ENCODE measurements at places on chromosomes 6 and 20.

GRCh38 chr6:148231572-148231971 lies 111.1 kb upstream of the SASH1 start:
- no peak for DNase-seq

GRCh38 chr20:37311710-37312355 lies 22.4 kb downstream of the MANBAL start:
- no peak for DNase-seq

GRCh38 chr6:126380072-126380583 lies 40.2 kb downstream of the CENPW start:
- DNase-seq = no peak

DNA sequence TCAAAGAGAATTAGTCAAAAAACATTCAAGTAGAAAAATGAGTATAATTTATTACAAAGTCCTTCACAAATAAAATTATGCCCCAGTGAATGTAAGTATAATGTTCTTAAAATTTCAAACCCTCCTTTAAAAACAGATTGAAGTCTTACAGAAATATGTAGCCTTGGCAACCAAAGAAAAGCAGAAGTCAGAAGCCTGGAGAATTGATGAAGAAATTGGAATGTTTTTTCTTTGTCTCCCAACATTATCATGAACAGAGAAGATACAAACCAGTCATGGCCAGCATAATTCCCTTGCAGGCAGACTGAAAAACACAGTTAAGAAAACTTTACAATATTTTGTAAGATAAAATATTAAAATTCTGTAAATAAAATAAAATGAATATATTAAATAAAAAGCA lies 221.9 kb downstream of the TBC1D32 start:
- no peak for DNase-seq

GRCh38 chr6:168746643-168747042 lies 305.7 kb downstream of the SMOC2 start:
- DNase-seq = no peak

DNA sequence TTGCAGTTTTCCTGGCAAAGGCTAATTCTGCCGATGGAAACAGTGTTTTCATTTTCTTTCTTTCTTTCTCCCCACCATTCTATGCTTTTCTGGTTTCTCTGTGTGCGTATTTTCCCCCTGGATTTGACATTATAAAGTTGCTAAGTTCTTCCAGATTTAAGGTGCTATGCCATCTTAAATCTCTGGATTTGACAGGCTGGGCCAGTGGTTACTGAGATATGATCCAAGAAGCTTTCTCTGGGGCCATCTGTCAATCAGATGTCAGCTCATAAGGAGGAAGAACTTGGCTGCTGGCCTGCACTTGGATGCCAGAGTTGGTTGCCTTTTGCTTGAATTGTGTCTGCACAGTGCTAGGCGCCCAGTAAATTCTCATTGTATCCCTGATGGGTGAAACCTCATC lies 39.7 kb downstream of the SLC2A10 start:
- no peak for DNase-seq

- DNase-seq = peak; percentile 54
These were observed 167.1 kb downstream of the PHF3 start for GRCh38 chr6:63802606-63803206.

- DNase-seq = no peak
These were observed 46.2 kb downstream of the TTI1 start for GRCh38 chr20:37986873-37987601.

DNA sequence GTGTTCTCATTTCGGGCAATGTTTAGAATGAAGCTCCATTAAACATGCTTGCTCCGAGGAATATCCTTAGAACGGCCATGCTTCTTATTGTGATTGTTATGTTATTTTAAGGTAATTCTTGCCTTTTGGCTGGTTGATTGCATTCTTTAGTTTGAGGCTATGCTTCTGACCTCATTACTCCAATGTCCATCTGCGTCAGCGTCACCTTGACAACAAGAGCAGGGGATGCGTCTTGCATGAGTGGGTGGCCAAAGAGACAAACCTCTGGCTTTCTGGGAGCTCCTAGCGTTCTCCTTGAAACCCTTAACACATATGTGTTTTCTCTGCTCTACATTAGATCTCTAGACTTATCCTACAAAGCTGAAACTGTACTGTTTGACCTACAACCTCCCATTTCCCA lies 184.3 kb downstream of the THBS2 start:
- DNase-seq = no peak

DNA sequence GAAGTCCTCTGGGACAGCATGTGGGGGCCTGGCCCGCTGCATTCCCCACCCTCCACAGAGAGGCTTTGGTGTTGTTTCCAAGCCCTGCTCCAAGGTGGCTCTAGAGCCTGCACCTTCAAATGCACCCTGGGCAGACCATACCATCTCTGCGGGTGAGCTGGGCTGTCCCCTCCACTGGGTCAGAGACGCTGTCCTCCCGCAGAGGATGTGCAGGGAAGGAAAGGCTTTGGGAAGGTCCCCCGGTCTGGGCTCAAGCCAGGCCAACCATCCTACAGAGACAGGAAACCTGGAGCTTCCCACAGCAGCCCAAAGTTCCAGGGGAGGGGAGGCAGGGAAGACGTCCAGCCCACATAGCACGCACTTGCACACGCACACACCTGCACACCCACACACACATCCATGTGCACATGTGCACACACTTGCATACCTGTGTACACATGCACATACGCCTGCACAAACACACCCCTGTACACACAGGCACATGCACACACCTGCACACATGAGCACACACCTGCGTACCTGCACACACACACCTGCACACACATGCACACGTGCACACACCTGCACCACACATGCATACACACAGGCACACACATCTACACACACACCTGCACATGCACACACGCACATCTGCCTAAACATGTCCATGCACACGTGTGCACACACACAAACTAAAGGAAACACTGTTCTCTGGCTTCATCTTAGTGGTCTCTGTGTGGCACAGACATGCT lies 155.4 kb downstream of the ERMARD start:
- no peak for DNase-seq

GRCh38 chr6:65191471-65191870 lies 515.6 kb downstream of the EYS start:
- DNase-seq = no peak

DNA sequence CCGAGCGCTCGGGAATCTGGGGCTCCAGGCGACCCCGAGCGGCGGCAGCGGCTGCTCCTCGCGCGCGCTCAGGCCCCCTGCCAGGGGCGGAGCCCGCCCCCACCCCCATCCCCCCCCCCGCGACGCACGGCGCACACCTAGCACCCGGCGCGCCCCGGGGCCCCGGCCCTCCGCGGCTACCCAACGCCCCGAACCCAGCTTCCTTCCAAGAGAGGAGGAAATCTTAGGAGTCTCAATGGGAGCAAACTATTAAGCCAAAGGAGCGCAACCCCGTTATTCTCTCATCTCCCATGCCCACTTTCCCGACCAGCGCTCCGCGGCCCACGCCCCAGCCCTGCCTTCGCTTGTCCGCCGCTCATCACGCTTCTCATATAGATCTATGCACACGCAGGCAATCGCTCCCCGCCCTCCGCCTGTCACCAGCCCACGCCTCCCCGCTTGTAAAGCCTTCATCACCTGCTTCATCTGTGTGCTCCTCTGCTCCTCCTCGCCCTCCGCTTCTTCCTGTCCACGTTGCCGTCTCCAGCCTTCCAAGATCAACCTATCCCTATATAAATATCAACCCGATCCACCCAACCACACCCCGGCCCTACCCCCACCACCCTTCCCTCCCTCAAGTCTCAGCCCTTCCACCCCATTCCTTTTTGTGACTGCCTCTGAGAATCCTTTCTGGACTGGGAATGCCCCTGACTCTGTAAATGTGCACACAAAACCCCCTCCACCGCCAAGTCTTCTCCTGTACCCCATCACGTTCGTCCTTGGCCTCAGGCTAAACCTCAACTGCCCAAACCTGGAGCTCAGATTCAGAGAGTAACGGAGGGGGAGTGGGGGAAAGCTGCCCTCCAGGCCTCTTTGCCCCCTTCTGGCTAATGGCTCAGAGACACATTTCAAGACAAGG lies at the start of gene DLK2:
Gene DLK2, minus strand, starts transcription at position 18 of the 898 bp plus-strand sequence. CDS start 723 bp downstream, outside the sequence.
- peak; percentile 72 for DNase-seq

- no peak for DNase-seq
These were observed 437.5 kb upstream of the RGS17 start for GRCh38 chr6:153568628-153569027.

- no peak for DNase-seq
These were observed 15.6 kb downstream of the ENPP1 start for GRCh38 chr6:131823276-131823902.

DNA sequence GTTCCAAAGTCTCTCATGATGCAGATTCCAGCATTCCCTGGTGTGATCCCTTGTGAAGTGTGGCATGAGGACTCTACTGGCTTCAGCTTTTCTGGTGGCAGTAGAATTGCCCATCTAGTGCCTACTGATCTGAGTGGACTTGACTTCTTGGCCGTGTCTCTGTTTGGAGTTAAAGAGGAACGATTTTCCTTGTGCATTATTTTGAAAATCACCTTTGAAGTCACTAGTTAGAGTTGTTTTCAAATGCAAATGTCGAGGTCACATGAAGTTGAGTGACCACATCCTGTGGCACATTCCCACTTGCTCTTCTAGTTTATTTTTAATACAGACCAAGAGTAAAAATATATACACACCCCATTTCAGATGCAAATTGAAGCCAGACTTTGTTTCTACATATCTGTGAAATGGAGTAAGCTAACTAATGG lies 270.7 kb upstream of the TAB2 start:
- DNase-seq = no peak

GRCh38 chr6:32436995-32437836 lies 2.5 kb upstream of the HLA-DRA start:
- no peak for DNase-seq

- DNase-seq = peak; percentile 43
These were observed 49.7 kb downstream of the NOL4L start for GRCh38 chr20:32535316-32535952.

DNA sequence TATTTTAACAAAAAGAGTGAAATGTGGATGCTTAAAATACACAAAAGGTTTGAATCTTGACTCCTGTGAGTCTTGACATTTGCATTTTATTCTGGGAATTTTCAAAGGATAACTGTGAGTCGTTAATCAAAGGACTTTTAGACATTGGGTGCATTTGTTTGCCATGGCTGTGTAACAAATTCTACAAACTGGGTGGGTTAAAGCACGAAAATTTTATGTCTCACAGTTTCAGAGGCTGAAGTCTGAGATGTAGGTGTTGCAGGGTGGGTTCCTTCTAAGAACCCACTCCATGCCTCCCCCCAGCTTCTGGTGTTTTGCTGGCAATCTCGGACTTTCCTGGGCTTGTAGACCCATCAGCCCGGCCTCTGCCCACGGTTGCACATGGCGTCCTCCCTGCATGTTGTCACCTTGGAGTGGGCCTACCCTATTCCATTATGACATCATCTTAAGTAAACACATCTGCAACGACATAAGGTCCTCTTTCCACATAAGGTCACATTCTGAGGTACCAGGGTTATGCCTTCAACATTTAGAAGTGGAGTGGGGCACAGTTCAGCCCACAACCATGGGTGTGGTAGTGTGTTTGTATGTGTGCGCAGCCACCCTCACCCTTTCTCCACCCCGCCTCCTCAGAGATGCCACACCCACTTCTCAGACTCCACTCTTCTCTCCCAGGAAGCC lies 113.1 kb downstream of the FOXA2 start:
- peak; percentile 91 for DNase-seq

DNA sequence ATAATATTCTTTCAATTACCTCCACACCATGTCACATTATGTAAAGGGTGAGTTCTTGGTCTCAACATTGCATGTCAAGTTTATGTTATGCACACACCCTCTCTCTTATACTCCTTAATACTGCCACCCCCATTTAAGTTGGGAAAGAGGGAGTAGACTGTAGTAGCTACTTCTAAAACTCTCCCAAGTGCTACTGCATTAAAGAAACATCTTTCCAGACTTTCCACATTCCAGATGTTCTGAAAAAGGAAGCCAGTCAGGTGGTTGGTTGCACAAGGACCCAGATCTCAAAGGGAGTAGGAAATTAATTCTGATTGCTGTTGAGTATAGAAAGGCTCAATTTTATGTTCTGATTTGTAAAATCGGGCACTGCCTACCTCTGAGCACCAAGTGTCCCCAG lies 419.5 kb downstream of the CD83 start:
- no peak for DNase-seq

DNA sequence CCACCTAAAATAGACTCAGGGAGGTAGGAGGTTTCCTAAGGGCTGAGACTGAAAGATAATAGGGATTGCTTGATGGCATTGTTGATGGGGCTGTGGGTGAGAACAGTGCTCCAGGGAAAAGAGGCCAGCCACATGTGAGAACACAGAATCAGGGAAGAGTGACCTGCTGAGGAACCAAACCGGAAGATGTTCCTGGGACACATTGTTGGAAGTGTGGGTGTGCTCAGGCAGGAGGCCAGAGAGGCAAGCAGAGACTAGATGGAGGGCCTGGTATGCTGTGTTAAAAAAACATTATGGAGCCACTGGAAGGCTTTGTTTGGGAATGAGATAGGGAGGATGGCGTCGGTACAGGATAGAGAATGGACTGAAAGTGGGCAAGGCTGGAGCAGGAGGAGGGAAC lies 23.3 kb downstream of the RNF144B start:
- no peak for DNase-seq

Data from DMS53 (cell line).